Central memory CD8-positive, alpha-beta T cell (primary cell): ENCODE measurements at places on chromosomes 11 and 22.

DNA sequence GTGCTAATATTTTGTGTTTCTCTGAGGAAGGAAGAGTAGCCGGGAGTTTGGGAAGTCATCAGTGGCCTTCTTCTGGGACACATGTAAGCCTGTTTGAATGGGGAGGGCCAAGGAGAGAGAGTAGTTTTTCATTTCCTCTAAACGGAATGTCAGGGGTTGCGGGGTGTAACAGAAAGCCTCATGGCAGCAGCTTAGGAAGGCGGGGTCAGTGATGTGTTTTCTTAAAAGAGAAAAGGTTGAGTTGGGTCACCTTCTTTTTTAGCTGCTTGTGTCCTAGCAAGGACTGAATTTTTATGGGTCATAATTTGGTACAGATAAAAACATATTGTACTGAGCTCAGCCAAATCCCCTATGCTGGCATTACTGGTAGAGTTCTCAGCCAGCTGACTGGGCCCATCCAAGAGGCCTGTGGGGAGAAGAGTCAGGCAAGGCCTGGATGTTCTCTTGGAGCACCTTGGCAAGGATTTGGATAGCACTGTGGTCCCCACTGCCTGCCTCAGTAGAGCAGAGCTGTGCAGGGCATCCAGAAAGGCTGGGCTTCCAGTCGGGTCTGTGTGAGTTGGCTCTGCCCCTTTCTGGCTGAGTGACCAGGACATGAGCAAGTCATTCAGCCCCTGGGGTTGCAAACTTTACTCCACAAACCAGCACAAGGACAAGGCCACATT, 29.4 kb upstream of the NAV2 start:
- DNase-seq: no peak

- no peak for DNase-seq
Measured at GRCh38 chr11:105589346-105589745, 20.5 kb upstream of the GRIA4 start.

- no peak for DNase-seq
Measured at GRCh38 chr11:134858783-134859480, 446.9 kb upstream of the B3GAT1 start.

DNA sequence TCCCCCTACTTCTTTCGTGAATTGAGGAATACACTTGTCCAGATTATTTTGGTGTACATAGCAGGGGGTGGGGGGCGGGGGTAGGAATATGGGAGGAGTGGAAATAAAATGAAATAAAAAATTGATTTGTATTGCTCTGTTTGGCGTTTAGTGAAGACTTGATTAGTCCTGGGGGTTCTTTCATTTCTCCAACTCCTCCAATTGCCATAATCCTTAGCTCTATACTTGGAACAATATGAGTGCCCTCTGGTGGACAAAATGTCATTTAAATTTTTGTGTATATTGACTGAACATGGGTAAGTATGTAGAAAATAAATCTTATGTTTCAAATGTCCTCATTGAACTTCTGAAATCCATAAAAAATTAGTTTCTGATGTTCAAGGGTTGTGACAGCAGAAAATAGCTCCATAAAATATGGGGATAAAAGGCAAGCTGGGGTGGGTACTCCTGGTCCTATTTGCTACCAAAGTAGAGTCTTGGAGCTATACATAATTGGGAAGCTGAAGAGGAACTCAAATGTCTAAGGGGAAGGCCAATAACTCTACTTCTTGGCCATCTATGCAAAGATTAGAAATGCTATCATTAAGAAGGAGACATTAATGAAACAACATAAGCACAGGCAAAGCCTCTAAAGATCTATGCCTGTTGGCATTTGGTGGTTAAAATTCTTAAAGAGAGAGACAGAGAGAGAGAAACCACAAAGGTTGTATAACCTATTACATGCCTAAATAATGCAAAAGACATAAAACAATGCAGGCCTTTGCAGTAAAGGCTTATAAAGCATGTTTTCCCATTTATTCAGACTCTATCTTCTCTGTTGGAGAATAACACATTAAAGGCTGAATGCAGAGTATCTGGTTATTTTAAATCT, 421.6 kb downstream of the METTL15 start:
- DNase-seq: no peak

DNA sequence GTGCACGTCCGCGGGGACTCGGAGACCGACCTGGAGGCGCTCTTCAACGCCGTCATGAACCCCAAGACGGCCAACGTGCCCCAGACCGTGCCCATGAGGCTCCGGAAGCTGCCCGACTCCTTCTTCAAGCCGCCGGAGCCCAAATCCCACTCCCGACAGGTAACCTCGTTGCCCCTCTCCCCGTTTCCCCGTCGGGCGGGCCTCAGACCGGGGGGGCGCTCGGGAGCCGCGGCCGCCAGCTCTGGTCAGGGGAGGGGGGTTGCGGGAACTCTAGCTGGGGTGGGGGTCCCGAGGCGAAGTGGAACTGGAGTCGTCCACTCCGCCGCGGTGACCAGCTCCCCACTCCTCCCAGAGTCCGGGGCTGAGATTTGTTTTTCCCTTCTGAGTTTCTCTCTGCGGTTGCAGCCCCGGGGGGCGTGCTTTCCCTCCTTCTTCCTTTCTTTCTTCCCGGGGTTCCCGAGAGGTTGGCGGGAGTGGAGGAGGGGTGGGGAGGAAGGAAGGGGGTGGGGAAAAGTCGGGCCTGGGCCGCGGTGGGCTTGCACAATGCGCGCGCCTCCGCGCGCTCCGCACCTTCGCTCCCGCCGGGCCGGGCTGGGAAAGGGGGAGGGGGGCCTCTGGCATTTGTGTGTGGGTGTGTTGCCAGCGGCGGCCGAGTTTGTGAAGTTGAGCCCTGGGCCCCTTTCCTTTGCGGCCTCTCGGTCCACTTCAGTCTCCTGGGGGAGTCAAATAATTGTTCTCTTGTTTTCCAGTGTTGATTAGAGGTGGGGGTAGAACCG, 952 bp downstream of the YAP1 start:
- no peak for DNase-seq

- DNase-seq: peak; percentile 82
Measured at GRCh38 chr22:46250035-46250782, at the start of gene CDPF1. Gene CDPF1 (minus strand): TSS chr22:46250293. CDS start chr22:46248284, 2,009 bp downstream.

DNA sequence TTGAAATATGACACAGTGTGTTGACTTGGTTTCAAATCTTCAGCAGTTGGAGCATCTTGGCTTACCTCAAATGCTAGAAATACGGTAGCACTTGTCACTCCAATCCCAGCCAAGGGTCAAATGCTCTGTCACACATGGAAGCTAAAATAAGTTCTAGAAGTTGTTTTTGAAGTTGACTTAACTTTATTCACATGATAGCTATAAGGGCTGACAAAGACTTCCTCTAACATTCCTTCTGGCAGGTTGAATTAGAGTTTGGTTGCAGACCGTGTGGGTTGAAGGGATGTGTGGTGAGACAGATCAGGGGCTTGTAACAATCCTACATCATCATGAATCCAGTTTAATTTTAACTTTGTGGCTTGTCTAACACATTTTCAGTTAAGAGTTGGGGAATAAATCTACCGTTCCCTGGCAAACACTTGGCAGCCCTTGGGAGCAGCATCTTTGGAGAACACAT, 4.6 kb downstream of the SLN start:
- no peak for DNase-seq

- DNase-seq: no peak
Measured at GRCh38 chr11:132358573-132358953, 988.1 kb downstream of the NTM start.

DNA sequence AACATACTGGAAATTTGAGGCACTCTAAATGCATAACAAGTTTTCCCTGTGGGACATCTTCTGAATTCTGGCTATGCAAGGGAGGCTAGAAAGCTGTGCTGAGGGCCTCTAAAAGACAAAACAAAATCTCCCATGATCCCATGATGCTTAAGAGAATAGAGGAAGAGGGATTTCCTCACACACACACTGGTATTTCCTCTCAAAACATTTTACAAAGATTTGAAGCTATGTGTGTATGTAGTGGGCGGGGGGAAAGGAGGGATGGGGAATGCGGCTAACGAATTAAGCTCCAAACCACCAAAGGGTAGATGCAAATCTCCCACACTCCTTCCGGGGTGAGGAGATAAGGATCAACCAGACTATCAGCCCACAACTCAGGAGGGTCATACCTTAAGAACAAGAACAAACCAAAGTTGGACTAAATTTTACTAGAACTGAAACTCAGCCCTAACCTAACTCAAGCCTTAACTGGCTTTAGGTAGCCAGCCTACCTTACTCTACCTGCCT, 6.0 kb downstream of the OR2AT4 start:
- DNase-seq: no peak

DNA sequence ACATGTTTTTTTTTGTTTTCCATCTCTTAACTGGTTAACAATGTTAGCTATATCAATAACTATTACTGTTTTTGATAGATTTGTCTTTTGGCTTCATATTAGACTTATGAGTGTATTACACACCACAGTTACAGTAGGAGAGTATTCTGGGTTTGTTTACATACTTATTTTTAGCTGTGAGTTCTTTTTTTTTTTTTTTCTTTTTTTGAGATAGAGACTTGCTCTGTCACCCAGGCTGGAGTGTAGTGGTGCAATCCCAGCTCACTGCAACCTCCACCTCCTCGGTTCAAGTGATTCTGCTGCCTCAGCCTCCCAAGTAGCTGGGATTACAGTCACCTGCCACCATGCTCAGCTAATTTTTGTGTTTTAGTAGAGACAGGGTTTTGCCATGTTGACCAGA, 28.0 kb downstream of the CNTF start:
- DNase-seq: no peak

DNA sequence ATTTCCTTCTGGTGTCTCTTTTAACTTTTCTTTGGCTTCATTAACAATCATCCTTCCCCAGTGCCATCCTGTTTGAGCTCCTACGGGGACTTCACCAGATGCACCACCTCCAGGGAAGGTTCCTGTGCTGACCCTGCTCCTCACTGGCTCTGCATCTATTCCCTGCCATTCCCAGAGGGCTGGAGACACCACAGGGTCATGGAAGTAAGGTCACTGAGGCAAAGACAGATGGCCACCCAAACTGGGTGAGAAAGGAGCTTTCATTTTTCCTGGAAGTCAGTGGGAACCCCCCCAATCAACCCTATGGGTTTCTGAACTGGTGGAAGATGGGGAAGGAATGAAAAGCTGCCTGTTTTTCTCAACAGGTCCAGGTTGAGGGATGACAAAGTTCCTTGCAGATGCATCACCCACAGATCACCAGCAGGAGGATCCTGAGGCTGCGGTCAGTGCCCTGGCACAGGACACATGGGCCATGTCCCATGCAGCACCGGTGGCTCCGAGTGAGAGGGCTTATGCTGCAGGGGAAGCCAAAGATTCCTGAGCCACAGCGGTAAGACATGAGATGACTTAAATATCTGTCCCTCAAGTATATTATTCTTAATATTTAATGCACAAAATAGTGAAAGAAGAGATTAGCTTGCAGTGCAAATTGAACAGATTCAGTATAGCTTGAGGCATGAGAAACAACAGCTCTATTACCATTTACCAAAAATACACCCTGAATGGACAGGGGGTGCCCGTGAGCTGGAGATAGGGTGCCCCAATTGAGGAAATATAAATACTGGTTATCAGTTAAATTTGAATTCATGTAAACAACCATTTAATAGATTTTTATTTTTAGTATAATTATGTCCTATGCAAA, 73.0 kb upstream of the VPREB1 start:
- DNase-seq: no peak

GRCh38 chr22:20264614-20265452, 3.3 kb downstream of the RTN4R start:
- no peak for DNase-seq

- DNase-seq: peak; percentile 71
Measured at GRCh38 chr11:65040847-65041622, at the start of gene SAC3D1. Gene SAC3D1 (plus strand): TSS chr11:65041210. CDS start chr11:65041293, 83 bp downstream.

GRCh38 chr22:24146194-24146616, 35.1 kb upstream of the SUSD2 start:
- DNase-seq: no peak

- no peak for DNase-seq
Measured at GRCh38 chr22:43726322-43726721, 85.8 kb downstream of the EFCAB6 start.

DNA sequence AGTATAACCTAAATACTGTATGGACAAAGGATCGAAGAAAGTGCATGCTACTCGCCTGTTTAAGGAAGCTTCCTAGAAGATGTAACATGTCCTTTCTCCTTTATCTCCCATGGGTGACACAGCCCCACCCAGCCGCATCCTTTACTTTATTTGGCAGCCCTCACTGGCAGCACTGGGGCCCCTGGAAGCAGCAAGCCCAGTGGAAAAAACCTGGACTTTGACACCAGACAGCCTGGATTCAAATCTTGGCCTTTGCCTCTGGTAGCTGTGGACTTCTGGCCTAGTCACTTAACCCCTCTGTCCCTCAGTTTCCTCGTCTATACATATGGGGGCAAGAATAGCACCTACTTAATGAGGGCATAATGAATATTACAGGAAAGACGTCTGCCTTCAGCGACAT, 67.1 kb downstream of the MYEOV start:
- no peak for DNase-seq

DNA sequence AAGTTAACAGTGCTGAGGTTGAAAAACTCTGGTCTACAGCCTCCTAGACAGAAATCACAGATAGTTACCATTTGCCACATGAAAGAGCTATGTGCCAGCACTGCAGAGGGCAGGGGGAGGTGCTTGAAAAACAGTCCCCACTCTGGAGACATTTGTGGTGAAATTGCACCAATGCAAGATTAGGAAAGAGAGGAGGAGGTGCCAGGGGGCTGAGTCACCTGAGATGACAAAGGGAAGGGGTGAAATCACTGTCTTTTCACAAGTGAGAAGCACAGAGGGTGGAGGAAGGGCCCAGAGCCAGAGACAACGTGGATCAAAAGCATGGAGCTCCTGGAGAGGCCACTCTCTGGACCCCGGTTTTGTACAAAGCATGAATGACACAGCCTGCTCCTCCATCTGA, 196.3 kb downstream of the BUD13 start:
- DNase-seq: no peak

DNA sequence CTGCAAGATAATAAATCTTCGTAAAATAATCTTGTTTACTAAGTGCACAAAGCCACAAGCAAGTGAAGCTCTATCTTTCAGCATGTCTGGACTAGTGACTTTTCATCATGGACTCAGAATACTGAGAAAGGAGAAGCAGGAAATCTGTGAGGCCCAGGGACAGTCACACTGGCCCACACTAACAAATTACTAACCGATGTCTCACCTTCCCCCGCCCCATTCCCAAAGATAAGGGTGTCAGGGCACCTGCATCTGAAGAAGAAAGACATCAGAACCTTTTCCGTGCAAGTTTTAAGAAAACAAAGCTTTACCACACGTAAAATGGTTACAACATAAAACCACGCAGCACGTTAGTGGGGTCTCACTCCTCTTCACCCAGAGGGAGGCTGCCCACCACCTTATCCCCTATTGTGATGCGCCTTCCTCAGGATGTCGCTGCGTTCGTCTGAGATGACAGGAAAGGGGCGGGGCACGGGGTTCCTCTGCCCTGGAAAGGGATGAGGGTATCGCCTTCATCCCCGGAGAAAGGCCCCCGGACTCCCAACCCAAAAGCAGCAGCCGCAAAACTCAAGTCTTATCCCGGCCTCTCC, 616 bp downstream of the BTBD10 start:
- peak; percentile 20 for DNase-seq

GRCh38 chr22:24521791-24522245, 26.7 kb downstream of the UPB1 start:
- no peak for DNase-seq
